ENCODE measurements at places on chromosomes 5 and 9. TPM values are rescaled to one million over a fixed set of nuclear protein-coding genes. Genes with fewer than 3 reads are reported as not detected.
A peak's percentile ranks its signal among the peaks of the same experiment; 100 is the strongest.

The FGF18 gene
- not detected for total RNA-seq

- H3K4me1 ChIP-seq = no peaks in the 10 kb centered on the region
- no peaks in the 10 kb centered on the region for H3K27me3 ChIP-seq
- H3K4me3 ChIP-seq = no peak overlapping the region
- H3K27ac ChIP-seq = no peak overlapping the region
- H3K36me3 ChIP-seq = no peaks in the 10 kb centered on the region
These were observed 72.1 kb upstream of the CHD1 start for GRCh38 chr5:99000876-99001275.

GRCh38 chr5:18220631-18221030 is 586.4 kb downstream of the TAF11L14 start:
- H3K27ac ChIP-seq = no peak overlapping the region
- no peaks in the 10 kb centered on the region for H3K36me3 ChIP-seq
- DNase-seq = no peak
- no peaks in the 10 kb centered on the region for H3K4me1 ChIP-seq
- no peak overlapping the region for H3K4me3 ChIP-seq
- H3K27me3 ChIP-seq = no peaks in the 10 kb centered on the region

DNA sequence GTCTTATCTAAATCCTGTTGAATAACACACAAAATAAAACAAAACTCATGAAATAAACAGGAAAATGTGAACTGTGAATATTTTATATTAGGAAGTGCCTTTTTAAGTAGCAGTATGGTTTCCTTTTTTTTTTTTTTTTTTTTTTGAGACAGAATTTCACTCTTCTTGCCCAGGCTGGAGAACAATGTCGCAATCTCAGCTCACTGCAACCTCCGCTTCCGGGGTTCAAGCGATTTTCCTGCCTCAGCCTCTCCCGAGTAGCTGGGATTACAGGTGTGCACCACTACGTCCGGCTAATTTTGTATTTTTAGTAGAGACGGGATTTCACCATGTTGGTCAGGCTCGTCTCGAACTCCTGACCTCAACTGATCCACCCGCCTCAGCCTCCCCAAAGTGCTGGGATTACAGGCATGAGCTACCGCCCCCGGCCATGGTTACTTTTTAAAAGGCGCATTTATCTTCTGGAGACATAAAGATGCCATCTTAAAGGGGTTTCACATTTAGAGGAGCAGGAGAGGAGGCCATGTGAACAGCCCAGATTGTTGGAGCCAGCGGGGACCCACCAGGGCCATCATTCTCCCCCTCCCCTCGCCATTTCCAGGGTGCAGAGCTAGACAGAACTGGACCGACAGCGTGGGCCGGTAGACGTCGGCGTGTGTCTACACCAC is 64.1 kb downstream of the ROR2 start:
- DNase-seq = no peak
- no peak overlapping the region for H3K27ac ChIP-seq
- no peaks in the 10 kb centered on the region for H3K36me3 ChIP-seq

- no peaks in the 10 kb centered on the region for H3K4me1 ChIP-seq
- no peak overlapping the region for H3K27ac ChIP-seq
- H3K4me3 ChIP-seq = no peak overlapping the region
- no peak for DNase-seq
- no peaks in the 10 kb centered on the region for H3K36me3 ChIP-seq
- no peaks in the 10 kb centered on the region for H3K27me3 ChIP-seq
These were observed 303.0 kb downstream of the PARP8 start for GRCh38 chr5:50969151-50970031.

DNA sequence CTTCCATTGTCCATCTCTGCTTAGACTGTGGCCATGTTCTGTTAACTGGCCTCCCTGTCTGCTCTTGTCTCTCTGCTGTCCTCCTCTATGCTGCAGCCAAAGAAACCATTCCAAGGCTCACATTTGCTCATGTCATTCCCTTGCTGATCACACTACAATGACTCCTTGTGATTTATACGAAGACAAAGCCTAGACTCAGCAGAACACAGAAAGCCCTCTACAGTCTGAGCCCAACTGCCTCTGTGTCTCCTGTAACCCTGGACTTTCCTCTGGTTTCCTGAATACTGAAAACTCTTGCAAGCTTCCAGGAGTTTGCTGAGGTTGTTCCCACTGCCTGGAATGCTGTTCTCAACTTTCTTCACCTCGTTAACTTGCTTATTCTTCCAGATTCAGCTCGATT is 191.8 kb downstream of the TMEM38B start:
- H3K4me3 ChIP-seq = no peak overlapping the region
- no peaks in the 10 kb centered on the region for H3K36me3 ChIP-seq
- no peak overlapping the region for H3K27ac ChIP-seq
- no peak for DNase-seq

DNA sequence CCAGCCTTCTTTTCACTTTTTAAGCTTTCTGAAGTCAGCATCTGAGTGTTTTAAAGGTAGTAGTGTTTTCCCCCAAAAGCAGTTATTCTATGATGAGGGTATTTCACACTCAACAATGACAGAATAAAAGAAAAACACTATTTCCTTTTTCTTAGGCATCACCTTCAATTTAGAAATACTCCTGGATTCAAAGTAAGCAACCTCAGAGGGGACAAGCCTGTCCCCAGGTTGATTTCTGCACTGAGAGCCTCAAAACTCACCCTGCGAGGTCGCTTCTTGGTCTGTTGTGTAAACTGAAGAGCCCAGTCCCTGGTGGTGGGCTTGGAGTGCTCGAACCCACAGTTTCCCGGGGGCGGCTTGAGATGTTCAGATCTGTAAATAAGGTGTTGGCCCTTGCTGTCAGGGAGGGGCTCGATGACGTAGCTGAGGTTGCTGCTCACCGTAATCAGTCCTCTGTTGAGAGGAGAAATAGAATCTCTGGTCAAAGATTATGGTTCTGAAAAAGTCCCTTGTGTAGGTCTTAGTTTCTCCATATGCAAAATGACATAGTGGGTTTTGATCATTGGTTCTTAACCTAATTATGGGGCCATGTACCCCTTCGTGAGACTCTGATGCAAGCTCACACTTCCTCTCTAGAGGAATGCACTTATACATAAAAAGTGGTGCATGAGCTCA is 55.9 kb downstream of the ADAM19 start:
- H3K27me3 ChIP-seq = no peaks in the 10 kb centered on the region
- DNase-seq = no peak
- no peak overlapping the region for H3K27ac ChIP-seq
- no peaks in the 10 kb centered on the region for H3K36me3 ChIP-seq

GRCh38 chr9:95103281-95103771 is 214.2 kb downstream of the FANCC start:
- DNase-seq = no peak
- no peak overlapping the region for H3K4me3 ChIP-seq
- H3K4me1 ChIP-seq = no peaks in the 10 kb centered on the region
- H3K36me3 ChIP-seq = no peaks in the 10 kb centered on the region

The ANKDD1B gene
- total RNA-seq = 0.52 TPM

GRCh38 chr5:1270933-1271914 is 23.6 kb downstream of the TERT start:
- H3K27ac ChIP-seq = no peak overlapping the region
- H3K4me3 ChIP-seq = no peak overlapping the region
- no peaks in the 10 kb centered on the region for H3K4me1 ChIP-seq
- H3K36me3 ChIP-seq = peaks cover 4% of the 10 kb centered on the region
- H3K27me3 ChIP-seq = no peaks in the 10 kb centered on the region
- no peak for DNase-seq

GRCh38 chr5:132483661-132484390 is 6.7 kb downstream of the IRF1 start:
- H3K4me3 ChIP-seq = no peak overlapping the region
- DNase-seq = no peak
- H3K4me1 ChIP-seq = peaks cover 20% of the 10 kb centered on the region
- no peak overlapping the region for H3K27ac ChIP-seq
- H3K27me3 ChIP-seq = no peaks in the 10 kb centered on the region
- H3K36me3 ChIP-seq = no peaks in the 10 kb centered on the region

The PCDHGA9 gene
- 13.0 TPM for total RNA-seq

GRCh38 chr5:79990205-79990597 is 861 bp downstream of the MTX3 start:
- no peaks in the 10 kb centered on the region for H3K27me3 ChIP-seq
- H3K27ac ChIP-seq = peak overlapping the region; percentile 83
- DNase-seq = peak; percentile 47

DNA sequence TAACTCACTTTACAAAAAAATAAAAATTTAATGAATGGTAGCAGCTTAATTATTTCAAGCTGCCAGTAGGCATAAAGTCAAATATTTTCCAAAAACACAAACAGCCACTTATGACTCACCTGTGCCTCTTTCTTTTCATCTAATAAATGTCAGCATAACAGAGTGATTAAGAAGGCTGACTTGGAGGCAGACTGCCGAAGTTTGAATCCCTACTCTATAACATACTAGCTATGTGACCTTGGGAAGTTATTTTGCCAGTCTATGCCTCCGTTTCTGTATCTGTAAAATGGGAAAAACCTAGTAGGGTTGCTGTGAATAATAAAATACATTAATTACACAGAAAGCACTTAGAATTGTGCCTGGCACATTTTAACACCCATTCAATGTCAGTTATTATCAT is 33.8 kb downstream of the FANCC start:
- no peak overlapping the region for H3K4me3 ChIP-seq
- DNase-seq = no peak
- peaks cover 5% of the 10 kb centered on the region for H3K36me3 ChIP-seq
- no peaks in the 10 kb centered on the region for H3K4me1 ChIP-seq
- H3K27me3 ChIP-seq = no peaks in the 10 kb centered on the region

Measured in Karpas-422 (cell line).